ENCODE measurements at places on chromosomes 5 and 9. TPM values are rescaled to one million over a fixed set of nuclear protein-coding genes. Genes with fewer than 3 reads are reported as not detected.

- no peak for DNase-seq
Measured at GRCh38 chr9:33762343-33762742, 33.0 kb upstream of the PRSS3 start.

- DNase-seq: no peak
Measured at GRCh38 chr9:18721995-18722310, 248.0 kb downstream of the ADAMTSL1 start.

Gene HRH2
- total RNA-seq: 26.3 TPM

DNA sequence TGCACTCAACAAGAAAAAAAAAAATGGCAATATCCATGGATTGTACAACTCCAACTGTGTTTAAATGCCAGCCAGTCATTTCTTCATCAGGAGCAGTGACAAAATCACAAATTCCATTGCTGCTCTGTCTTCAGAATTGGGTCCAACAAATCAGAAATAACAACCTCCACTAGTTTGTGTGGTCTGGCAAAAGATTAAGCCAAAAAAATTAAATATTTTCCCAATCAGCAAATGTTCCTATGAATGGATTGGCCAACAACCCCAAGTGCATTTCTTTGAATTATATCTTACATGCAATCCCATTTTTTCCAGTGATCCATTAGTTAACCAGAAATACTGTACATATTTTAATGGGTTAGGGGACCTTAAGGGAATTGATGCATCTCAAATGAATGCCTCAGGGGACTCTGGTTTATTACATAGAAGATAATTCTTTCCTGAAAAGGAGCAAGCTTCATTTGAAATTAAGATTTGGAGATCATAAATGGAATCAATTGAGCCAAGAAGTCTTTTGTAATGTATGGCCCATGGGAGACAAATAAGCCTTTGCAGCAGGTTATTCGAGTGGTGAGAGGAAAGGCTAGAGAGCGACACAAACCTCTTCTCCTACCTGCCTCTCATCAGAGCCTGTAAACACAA lies 131.8 kb downstream of the TLE1 start:
- no peak for DNase-seq

DNA sequence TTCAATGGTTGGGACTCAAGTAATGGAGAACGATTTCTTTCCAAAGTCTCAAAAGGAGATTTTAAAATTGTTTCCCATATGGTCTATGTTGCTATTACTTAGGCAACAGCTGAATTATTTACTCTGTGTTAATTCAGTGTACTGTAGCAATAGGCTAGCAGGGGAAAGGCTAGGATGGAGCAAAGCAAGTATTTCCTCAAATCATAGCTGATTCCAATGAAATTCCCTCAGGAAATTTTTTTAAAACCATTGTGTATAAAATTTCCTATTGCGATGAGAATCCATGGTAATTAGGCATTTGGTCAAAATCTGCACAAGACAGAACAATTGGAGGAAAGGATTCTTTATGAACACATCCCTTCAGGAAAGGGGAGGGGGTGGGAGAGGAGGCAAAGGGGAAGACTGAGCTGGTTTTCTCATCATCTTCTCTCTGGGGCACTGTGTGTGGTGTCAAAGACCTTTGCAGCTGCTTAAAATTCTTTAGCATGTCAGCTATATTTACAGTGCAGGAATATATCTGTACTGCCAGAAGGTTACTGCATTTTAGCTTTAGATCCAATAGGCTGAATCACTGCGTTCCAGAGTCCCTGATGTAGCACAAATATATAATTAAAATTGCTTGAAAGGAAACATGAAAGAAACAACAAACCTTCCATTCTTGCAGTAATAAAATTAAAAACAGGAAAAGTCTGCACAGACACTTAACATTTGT lies 95.3 kb downstream of the ZNF608 start:
- no peak for DNase-seq

- DNase-seq: no peak
Measured at GRCh38 chr9:96419691-96419969, 1.5 kb upstream of the ZNF367 start.

Gene HRCT1
- not detected for total RNA-seq

DNA sequence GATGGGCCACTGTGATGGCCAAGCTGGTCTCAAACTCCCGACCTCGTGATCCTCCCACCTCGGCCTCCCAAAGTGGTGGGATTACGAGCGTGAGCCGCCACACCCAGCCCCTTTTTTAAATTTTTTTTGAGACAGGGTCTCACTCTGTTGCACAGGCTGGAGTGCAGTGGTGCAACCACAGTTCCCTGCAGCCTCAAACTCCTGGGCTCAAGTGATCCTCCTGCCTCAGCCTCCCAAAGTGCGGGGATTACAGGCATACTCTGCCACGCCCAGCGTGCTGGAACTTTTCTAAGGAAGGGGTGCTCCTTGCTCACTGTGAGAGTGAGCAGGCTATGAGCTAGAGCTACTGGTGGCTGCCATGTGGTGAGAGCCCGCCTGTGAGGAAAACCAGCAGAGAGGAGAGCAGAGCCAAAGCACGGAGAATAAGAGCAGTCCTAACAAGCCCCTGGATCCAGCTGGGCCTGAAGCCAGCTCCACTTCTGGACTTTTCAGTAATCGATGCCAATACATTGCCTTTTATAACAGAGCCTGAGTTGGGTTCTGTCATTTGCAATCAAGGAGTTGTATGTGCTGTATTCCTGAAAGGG lies 75.5 kb upstream of the UNC5A start:
- no peak for DNase-seq

- DNase-seq: no peak
Measured at GRCh38 chr9:123238365-123238764, 30.0 kb downstream of the STRBP start.

- DNase-seq: no peak
Measured at GRCh38 chr9:70590315-70590677, 175.8 kb upstream of the KLF9 start.

GRCh38 chr5:149128023-149128875 lies 13.0 kb upstream of the ABLIM3 start:
- peak; percentile 8 for DNase-seq

Gene SOX30
- total RNA-seq: not detected

- peak; percentile 47 for DNase-seq
Measured at GRCh38 chr9:132411091-132411508, 1.1 kb downstream of the CFAP77 start.

DNA sequence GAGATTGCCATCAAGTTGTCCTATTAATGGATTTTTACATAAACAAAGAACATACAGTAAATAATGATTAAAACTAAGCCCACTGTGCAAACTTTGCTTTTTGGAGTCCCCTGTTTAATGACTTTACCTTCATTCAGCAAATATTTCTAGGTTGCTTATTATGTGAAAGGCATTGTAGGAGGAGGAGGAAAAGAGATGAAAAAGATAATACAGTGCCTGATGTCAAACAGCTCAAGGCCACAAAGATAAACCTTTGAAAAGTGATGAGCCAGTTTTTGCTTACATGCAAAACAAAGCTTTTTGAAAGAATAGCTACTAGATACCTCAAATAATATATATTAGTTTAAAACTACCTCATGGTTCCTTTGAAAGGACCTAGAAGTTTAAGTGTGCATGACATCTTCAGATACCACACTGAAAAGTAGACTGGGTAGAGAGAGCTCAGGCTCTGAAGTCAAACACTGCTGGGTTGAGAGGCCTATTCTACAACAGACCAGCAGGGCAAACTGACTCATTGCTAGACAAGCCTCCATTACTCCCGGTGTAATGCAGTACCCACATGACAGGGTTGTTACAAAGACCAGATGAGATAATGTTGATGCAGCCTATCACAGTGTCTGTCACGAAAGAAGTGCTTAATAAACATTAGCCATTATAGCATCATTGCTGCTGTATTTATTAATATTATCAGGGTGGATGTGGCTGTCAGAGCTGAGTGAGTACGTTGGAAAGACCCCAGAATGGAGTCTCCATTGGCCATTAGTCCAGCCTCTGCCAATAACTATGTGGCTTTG lies 11.8 kb downstream of the DEPDC1B start:
- DNase-seq: no peak

Gene GLRX
- total RNA-seq: 53.1 TPM
